CD8-positive, alpha-beta memory T cell (primary cell): ENCODE measurements at places on chromosomes 2 and 18. TPM values are rescaled to one million over a fixed set of nuclear protein-coding genes. Genes with fewer than 3 reads are reported as not detected.

Gene RAB27B
- total RNA-seq = 0.22 TPM

Gene ALPG
- total RNA-seq = not detected

Gene MARCHF7
- 84.7 TPM for total RNA-seq

Gene HDAC4
- total RNA-seq = 28.8 TPM

Gene TRAK2
- total RNA-seq = 24.9 TPM

Gene TFPI
- total RNA-seq = not detected

Gene MOCOS
- total RNA-seq = 0.13 TPM
